ENCODE measurements at places on chromosomes 4 and X.

DNA sequence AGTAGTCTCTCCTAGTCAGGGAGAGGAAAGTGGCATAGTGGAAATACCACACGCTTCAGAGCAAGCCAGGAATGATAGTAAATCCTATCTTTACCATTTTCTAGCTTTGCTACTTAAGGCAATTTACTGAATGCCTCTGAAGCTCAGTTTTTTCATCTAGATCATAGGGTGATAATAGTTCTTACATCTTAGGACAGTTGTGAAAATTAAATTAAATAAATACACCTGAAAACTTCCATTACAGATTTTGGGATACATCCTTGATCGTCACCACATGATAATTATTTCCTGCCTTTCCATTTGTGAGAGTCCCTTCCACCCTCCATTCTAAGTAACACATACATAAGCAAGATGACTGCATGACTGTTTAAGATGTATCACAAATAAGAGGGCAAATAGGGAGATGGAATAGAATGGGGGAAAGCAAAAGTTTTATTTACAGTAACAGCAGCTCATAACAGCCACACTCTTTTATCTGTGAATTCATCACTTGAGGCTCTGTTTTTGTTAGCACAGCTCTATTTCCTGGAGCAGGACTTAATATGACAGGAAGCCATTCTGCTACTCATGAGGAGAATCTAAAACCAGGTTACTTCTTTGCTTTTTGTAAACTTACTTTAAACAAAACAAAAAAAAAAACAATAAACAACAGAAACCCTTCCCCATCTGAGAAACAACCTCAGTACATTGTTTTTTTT lies 13.4 kb downstream of the P2RY10 start:
- DNase-seq, result no peak

GRCh38 chr4:169142391-169142790 lies 128.4 kb downstream of the SH3RF1 start:
- DNase-seq, result no peak

GRCh38 chr4:137312257-137312656 lies 220.0 kb downstream of the PCDH18 start:
- DNase-seq, result no peak

GRCh38 chr4:15366721-15367120 lies 61.1 kb upstream of the C1QTNF7 start:
- DNase-seq, result no peak

DNA sequence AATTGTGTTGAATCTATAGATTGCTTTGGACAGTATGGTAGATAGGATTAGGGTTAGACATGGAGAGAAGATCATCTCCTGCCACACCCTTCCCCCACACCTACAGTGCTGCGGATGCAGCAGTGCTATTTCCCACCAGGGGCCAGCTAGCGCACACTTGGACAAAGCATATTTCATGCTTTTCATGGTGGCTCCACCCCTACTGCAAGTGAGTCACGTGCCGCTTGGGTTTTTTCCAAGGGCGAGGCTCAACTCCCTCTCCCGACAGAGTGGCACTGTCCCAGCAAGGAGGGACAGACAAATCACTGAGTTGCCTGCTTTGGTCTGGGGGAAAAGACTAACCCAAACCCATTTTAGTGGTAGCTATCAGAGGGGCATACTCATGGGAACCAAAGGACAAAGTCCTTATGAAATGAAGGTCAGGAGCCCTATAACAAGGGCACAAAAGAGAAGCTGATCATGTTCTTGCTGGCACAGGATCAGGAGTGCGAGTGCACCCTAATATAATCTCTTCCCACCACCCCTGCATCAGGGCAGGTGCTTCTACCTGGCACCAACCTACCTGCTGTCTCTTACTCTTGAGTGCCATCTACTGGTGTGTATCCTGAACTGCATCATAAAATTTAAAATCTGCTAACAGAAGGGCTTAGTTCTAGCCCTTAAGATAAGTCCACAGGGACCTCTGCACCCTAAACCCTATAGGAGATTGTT lies 55.1 kb upstream of the PGAM4 start:
- no peak for DNase-seq

DNA sequence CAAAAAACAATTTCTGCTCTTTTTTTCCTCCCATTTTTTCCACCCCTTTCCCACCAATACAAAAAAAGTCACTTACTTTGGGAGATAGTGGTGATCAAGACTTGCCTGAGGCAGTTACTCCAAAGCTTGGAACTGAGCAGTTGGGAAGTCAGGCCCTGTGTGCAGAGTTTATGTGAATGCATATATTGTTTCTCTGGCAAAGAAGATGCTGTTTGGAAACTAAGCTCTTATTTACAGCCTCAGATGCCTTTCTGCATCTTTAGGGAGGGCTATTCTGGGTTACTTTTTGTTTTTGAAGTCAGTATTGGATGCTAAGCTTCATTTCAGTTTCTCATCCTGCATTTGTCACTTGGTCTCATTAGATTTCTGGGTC lies 136.3 kb downstream of the ZNF330 start:
- DNase-seq, result no peak

DNA sequence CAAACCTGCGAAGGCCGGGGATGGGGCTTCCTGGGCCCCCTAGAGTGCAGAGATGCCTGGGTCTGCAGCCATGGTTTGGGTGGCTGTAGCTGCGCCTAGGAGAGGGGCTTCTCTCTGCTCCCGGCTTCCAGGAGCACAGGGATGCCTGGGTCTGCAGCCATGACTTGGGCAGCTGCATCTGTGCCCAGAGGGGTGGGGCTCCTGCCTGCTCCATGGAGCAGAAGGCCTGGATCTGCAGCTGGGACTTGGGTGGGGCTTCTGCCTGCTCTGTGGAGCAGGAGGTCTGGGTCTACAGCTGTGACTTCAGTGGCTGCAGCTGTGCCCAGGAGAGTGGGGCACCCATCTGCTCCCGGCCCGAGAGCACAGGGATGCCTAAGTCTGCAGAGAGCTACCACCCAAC lies 20.8 kb downstream of the SPON2 start:
- DNase-seq, result no peak

- peak; percentile 37 for DNase-seq
Observed at GRCh38 chrX:105876658-105877057, 54.3 kb downstream of the NRK start.

- DNase-seq, result no peak
Observed at GRCh38 chr4:7398104-7398423, 36.7 kb downstream of the PSAPL1 start.

Measured in NCI-H2227 treated with DMSO at 0.1 percent for 48 hours (cell line).